Stomach (tissue), 19 donors: ENCODE measurements at places on chromosomes 12 and 14.

GRCh38 chr14:33839193-33840076, 111.4 kb downstream of the EGLN3 start:
- DNase-seq, result peak; percentile 54

- DNase-seq, result no peak
Measured at GRCh38 chr12:118398940-118399339, 22.6 kb downstream of the SUDS3 start.

GRCh38 chr12:124855275-124855957, 8.2 kb downstream of the SCARB1 start:
- DNase-seq, result no peak

- no peak for DNase-seq
Measured at GRCh38 chr12:68341822-68342221, 9.7 kb upstream of the MDM1 start.

- DNase-seq, result no peak
Measured at GRCh38 chr12:60263161-60263560, 667.3 kb downstream of the SLC16A7 start.

- DNase-seq, result no peak
Measured at GRCh38 chr14:83764656-83765599, 1765.0 kb upstream of the FLRT2 start.

GRCh38 chr12:95763809-95764253, 26.7 kb downstream of the NTN4 start:
- DNase-seq, result peak; percentile 26

- no peak for DNase-seq
Measured at GRCh38 chr14:31239741-31240140, 32.1 kb upstream of the HECTD1 start.

DNA sequence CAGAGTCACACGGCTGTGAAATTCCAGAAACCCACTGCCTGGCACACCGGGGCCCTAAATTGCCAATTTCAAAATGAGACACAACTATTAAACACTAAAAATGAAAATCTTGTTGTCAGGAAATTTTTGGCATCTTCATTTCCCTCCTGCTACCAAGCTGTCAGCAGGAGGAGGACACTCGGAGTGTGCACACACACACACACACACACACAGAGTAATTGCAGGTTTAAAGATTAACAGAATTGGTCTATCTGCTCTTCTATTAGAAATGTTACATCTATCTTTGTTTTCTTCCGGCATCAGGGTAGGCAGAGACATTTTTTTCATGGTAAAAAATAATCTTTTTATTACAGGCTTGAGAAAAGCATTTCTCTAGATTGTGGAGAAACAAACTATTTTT, 314.2 kb downstream of the EGLN3 start:
- no peak for DNase-seq

GRCh38 chr14:66624336-66624937, 116.5 kb downstream of the GPHN start:
- peak; percentile 71 for DNase-seq

DNA sequence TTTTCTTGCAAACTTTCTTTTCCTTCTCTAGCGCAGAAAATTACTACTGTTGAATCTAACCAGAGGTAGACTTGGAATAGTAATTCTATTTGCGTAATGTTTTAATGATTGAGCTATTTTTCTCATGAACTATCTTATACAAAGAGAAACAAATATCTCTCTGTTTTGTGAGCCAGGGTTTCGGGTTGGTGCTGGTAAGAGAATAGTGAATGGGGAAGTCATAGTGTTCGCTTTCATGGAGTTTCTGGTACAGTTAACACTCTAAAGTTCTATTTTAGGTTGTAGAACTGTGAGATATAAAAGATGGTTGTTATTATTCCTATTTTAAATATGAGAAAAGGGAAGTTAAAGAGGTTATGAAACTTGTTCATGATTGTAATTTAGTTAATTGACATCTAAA, 6.6 kb downstream of the CLEC1B start:
- no peak for DNase-seq

DNA sequence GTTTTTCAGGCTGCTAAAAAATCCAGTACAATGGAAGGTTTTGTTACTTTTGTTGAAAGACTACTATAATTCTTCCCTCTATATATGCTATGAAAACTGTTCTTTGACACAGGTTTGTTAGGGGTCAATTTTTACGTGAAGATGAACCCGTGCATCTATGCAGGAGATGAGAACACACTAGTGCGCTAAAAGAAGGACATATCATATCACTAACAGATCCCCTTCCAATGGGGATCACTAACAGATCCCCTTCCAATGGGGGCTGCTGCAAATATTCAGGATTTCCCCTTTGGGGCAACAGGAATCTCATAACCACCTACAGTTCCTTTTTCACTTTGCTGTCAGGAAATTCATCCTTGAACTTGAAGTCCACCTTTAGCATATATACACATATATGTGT, 75.1 kb downstream of the CLMN start:
- DNase-seq, result no peak

GRCh38 chr14:62244221-62244620, 482.0 kb downstream of the SNAPC1 start:
- DNase-seq, result no peak

GRCh38 chr12:128091101-128091720, 175.8 kb upstream of the TMEM132C start:
- DNase-seq, result no peak

DNA sequence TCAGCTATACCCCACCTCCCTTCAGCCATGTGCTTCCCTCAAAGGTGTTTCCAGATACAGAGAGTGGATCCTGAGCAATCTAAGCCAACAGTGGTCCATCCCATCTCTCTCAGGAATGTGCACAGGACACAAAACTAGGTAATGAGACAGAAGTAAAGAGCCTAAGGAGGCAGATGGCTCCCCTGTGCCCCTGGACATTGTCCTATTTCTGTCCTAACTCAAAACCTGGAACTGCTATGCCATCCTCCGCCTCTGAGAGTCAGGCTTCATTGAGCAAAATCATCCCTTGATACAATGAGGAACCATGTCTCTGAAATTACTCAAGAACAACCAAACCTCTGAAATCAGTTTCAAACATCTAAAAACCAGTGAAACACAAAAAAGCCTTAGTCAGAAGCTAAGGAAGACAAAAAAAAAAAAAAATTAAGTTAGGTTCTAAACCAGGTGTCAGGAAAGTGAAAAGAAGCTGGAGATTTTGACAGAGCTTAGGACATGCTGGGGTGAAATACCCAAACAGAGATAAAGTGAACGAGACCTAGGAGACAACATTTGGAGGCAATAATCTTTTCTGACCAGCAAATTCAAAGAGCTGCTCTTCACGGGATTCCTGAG, 200.3 kb upstream of the PLEKHG7 start:
- peak; percentile 28 for DNase-seq

- DNase-seq, result no peak
Measured at GRCh38 chr14:75984674-75985073, 889 bp upstream of the IFT43 start.

DNA sequence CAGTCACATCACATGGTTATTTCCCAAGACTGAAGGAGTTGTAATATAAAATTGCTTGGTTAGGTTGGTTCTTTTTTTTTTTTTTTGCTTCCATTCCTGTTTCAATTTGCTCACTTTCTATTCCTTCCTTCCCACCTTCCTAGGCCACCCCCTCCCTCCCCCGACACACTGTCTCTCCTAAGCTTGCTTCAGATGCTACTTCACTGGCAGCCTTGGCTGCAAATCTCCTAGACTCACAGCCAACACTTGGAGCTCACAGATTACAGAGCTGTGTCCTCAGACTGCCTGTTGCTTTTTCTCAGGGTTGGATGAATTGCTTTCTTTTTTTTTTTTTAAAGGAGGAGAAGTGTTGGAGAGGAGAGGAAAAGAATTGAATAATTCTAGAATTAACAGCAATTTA, 77.3 kb upstream of the GRIN2B start:
- DNase-seq, result no peak

GRCh38 chr12:56155256-56155845, 2.8 kb upstream of the MYL6 start:
- peak; percentile 26 for DNase-seq

DNA sequence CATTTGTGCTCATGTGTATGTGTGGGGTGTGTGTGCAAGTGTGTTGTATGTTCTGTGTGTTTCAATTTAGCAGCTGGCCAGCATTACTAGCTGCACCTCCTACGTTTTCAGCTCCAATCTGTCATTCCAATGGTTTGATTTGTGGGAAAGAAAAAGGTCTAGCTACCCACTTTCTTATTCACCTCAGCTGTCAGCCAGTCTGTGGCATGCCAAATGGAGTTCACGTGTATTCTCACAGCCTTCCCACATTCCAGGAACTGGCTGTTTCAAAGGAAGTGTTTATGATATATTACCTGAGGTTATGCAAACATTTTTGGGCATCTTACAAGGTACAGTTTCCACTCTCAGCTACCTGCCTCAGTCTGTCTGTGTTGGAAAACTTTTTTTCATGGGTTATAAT, 220.2 kb upstream of the CPNE8 start:
- peak; percentile 15 for DNase-seq

DNA sequence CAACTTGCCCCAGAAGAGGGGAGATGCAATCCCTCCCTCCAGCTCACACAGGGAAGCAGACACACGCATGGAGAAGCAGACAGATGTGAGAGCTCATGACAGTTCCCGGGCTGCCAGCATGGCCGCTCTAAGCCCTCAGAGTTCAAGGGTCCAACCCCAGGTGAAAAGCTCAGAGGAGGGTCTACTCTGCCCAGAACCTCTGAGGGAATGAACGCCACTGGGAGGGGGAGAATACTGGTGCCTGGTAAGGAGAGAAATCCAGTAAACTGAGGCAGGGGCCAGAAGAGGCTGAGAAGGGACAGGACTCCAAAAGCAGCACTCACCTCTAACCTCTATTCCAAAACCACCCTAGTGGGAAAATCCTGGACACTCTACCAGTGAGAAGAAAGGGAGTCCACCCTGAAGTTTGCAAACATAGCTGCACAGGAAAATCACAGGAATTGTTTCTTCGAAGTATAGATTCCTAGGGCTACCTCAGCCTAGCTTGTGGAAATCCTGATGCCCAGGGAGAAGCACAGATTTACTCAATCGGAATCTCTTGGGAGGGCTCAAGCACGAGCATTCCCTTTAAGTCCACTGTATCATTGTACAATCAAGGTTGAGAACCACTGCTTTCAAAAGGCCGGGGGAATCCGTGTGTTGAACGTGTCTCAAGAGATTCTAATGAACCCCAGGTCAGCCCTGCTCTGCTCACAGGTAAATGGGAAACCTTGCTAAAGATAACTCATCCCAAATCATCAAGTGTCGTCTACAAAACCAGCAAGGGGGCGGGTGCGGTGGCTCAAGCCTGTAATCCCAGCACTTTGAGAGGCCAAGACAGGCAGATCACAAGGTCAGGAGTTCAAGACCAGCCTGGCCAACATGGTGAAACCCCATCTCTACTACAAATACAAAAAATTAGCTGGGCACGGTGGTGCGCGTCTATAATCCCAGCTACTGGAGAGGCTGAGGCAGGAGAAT, 34.3 kb upstream of the PLEKHG6 start:
- no peak for DNase-seq

- DNase-seq, result no peak
Measured at GRCh38 chr12:22115711-22116110, 69.7 kb downstream of the CMAS start.

DNA sequence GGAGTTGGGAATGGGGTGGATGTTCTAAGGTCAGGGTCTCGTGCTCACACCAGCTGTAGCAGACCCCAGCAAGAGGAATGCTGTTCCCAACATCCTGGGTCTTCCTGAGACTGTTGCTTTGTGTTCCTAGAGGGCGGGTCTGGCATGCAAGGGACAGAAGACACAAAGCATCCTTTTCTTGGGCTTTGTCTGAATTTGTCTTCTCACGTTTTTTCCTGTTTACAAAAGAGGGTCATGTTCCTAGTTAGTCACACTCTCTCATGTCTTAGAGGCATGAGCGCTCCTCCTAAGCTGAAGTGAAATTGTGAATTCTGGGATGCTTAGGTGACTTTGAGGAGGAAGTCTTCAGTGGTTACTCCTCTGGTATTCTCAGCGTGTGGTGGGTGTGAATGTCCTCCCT, 9.6 kb upstream of the TAMALIN start:
- no peak for DNase-seq

GRCh38 chr12:27498761-27499160, 25.2 kb upstream of the PPFIBP1 start:
- no peak for DNase-seq

- no peak for DNase-seq
Measured at GRCh38 chr14:91545204-91545603, 35.1 kb upstream of the PPP4R3A start.

- DNase-seq, result no peak
Measured at GRCh38 chr14:33857650-33858049, 93.2 kb downstream of the EGLN3 start.

DNA sequence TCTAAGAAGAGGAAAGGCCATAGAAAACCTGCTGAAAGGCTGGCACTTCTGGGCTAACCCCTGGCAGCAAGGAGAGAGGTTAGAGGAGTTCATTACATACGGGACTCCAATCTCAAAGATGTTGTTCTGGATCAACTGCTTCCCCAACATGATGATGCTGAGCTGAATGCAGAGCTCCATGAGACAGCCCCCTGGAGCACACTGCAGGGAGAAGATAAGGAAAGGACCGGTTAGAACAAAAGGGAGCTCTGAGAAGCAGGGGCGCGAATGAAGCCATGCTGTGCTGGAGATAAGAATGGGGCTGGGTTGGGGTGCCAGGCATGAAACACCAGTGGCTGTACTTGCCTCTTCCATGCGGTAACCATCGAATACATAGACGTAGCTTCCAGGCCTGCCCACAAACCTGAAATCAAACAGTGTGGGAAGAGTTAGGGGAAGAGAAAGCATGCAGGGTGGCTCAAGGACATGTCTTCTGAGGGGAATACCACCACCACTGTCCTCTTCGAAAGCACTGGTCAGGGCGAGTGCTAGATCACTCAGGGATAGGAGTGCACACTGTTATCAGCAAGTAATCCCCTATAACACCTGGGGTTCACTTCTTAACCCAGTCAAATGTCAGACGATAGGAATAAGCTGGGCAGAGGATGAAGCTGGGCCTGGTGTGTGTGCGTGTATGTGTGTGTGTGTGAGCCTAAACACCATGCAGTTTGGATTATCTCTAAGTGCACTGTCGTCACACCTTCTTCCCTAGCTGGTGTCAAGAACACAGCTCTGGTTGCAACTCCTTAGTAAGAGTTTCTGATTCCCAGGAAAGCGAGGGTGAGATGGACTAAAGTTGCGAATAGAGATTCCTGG, 180.9 kb downstream of the NTF3 start:
- no peak for DNase-seq

DNA sequence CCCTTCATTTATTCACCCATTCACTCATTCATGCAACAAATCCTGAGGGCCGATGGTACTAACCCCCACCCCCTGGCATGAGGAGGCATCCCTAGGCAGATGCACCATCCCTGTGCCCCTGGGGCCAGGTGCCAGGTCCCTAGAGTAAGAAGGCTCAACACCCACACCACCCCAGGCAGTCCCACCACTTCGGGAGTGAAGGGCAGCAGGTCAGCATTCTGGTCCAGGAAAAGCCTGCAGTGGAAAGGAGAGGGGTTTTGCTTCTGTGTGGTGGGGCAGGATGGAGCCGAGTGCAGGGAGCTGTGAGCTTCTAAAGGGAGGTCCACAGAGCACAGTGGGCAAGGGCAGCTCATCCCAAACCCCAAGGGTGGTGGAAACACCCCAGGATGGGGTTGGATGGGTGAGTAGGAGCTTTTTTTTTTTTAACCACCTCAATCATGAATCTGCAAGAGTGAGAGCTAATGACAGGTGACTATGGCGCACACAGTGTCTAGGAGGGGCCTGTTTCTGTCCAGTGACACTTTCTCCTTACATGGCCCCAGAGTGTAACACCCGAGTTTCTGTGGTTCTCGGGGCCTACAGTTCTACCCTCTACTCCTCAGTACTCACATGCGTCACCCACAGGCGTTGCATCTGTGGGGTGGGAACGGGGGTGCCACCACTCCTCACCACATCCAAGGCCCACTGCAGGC, 414.3 kb downstream of the TMEM121 start:
- DNase-seq, result no peak

- DNase-seq, result peak; percentile 60
Measured at GRCh38 chr12:21989819-21990412, 48.7 kb upstream of the ABCC9 start.
